ENCODE measurements at places on chromosomes 2 and 18.
A peak's percentile ranks its signal among the peaks of the same experiment; 100 is the strongest.

DNA sequence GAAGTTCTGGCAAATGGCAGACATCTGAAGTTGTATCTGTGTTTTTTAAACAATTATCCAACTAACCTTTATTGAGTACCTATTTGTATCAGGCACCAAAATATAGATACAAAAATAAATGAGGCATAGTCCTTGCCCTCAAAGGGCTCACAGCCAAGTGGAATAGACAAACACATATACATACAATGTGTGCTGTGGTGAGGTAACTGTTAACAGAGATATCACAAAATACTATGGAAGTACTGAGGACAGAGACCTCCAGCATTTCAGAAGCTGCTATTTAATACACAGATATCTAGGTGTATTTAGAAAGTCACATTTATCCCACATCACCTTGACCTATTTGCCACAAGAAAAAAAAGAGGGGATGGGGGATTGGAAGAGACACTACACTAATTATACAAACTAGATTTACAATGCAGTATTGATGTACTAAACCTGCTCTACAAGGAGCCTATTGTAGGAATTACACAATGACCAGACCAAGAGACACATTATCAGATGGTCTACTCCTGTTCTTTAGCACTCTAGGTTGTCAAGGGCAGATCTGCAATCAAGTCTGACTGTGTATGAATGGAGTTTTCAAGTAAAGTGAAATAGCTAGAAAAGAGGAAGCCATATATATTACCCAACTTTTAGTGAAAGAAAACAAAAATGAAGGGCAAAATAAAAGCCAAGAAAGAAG is 62.2 kb downstream of the SPIRE1 start:
- DNase-seq, result no peak

DNA sequence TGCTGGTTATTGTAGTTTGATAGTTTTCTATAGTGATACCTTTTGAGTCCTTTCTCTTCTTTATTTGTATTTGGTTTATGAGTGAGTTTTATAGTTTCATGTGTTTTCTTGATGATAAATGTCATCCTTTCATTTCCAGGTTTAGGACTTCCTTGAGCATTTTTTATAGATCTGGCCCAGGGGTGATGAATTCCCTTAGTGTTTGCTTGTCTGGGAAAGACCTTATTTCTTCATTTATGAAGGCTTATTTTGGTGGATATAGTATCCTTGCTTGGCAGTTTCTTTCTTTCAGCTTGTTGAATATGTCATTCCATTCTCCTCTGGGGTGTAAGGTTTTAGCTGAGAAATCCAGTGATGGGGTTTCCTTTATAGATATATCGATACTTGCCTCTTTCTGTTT is 53.9 kb downstream of the OTX1 start:
- no peak for DNase-seq

DNA sequence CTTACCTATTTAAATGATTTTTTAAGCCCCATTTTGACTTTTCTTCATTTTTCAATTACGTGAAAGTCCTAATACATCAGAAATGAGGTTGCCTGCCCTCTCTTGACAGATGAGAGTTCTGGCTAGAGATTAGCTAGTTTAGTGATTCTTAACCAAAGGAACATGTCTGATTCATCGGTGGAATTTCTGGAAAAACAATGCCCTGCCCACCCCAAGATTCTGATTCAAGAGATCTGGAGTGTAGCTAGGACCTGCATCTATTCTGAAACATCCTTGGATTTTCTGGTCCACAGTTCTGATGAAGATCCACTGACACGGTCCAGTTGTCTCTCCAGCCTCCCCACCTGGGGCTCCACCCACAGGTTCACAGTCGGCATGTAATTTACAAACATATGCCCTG is 111.2 kb downstream of the KLF7 start:
- DNase-seq, result no peak

DNA sequence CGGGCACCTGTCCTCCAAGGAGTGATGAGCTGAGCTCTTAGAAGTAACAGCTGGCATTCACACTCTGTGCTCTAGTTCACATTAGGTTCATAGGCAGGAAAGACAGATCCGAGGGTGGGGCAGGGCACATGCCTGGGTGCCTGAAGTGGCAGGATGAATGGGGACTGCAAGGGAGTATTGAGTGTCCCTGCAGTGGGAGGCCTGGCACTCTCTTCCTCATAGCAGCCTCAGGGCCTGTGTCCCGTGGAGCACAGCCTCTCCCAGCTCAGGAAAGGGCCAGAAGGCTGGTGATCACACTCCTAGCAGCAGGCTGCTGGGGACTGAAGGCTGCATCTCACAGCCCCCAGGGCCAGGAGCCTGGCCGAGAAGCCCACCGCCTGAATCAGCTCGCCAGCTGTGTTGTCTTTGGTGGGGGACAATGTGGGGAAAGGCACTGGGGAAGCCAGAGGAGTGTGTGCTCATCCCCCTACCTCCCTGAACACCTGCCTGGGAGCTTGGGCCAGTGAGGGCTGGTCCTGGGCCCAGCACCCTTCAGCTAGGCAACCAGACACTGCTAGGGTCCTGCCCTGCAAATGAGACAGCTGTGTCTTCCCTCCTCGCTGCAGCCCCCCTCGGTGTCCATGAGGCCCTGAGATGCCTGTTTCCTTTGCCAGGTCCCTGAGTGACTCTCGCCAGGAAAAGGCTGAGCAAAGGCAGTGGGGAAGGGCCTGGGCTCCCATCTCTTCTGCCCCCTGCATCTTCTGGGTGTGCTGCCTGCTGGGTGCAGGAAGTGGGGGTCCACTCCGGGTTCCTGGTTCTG is 48.2 kb upstream of the HS6ST1 start:
- peak; percentile 27 for DNase-seq

DNA sequence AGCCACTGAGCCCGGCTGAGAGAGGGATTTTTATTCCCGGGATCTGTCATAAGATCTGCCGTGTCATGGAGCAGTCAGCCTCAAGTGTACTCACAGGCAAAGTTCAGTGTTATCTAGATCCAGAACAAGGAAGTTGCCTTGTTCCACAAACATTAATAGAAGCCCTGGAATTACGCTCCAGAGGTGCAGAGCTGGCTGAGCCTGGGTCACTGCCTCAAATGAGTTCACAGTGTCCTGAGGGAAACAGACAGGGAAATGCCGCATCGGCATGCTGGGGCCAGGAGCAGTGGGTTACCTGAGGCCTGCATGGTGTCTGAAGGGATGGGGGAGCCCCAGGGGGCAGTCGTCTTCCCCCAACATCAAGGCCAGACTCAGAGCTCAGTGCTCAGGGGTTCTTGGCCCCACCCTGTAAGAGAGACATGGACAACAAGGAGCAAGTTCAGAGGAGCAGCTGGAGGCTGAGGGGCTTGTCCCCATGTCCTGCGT is 42.7 kb upstream of the ODC1 start:
- no peak for DNase-seq

DNA sequence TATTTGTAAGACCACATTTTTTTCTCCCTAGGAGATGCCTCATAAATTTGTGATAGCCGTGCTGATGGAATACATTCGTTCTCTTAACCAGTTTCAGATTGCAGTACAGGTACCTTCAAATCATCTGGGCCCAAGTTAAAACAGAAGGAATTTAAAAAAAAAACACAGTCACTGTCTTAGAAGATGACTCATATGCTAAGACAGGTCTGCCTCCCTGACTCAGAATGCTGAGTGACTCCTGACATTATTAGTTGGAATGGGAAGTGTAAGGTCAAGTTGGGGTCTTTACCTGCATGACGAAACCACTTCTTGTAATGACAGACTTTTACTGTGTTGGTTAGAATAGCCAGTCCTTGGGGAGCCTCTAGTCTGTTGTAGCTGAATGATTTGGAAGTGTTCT is 26.3 kb downstream of the RMC1 start:
- DNase-seq, result no peak

DNA sequence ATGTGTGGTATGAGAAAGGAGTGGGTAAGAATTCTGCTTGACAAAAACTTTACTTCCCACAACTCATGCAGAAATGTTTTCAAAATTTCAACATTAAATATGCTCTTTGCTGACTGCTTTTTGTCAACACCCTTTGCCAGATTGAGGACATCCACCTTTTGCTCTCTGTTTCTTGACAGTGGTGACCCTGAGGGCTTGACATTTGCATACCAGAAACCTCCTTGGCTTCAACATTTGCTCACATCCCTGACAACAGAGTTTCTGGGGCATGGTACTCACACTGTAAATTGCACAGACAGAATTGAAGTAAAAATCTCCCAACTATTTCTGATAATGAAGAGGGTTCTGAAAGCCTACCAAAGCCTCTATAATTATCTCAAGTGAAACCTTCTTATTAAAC is 95.7 kb downstream of the RND3 start:
- DNase-seq, result no peak

DNA sequence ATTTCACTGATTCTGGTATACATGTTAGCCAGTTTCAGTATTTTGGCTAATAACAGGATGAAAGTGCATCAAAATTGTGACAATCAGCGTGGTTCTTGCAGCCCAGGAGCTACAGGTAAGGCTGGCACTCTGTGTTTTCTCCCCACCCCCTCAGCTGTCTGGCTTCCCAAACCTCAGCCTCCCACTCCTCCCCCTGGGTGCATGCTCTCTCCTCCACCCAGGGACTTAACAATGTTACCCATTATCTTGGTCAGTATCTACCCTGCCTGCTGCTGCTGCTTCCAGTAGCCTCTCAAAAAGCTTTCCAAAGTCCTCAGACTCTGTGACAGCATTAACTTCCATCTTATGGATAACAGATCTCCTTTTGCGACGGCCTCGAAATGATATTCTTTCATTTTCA is 41.0 kb downstream of the TRABD2A start:
- DNase-seq, result no peak

- DNase-seq, result no peak
These were observed 52.7 kb downstream of the CCDC93 start for GRCh38 chr2:117961201-117961600.

DNA sequence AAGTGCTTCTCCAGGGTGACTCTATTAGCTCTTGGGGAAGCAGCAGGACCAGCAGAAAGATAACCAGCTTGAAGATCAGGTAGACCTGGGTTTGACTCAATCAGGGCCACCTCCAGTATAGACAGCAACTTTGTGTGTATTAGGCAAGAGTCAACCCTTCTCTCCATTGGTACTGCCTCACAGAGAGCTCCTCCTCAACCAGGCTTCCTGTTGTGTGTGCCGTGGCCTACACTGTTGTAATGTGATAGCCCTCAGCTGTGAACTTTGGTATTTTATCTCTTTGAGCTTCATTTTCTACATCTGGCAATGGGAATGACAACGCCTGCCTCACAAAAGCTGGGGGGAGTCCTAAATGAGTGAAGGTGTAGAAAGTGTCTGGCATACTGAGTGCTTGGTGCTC is 17.0 kb upstream of the MAP3K20 start:
- no peak for DNase-seq

- DNase-seq, result no peak
These were observed 22.7 kb upstream of the SPR start for GRCh38 chr2:72864500-72864899.

DNA sequence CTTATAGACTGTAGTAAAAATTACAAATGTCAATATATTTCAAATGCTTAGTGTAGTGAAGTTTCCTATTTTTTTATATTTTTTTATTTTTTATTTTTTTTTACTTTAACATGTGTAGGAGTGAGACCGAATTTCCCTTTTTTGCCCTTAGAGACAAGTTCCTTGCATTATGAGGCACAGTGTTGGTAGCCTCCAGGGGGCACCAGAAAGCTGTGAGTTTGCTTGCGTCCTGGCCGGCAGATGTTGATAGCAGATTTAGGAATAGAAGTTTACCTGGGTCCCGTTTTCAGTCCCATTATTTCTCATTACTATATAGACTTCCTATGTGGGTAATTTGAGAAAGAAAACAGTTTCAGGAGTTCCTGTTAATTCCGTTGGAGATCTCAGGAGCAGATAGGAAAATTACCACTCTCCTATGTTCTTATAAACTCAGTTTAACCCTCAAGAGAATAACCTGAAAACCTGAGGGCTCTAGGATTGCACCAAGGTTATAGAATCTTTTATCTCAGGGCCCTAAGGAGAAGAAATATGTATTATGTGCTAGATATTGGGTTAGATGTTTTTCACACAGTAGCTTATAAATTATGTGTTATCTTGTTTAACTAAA is 157.5 kb upstream of the SESTD1 start:
- DNase-seq, result peak; percentile 62

- DNase-seq, result no peak
These were observed 305.2 kb downstream of the CDH2 start for GRCh38 chr18:27871726-27872125.

DNA sequence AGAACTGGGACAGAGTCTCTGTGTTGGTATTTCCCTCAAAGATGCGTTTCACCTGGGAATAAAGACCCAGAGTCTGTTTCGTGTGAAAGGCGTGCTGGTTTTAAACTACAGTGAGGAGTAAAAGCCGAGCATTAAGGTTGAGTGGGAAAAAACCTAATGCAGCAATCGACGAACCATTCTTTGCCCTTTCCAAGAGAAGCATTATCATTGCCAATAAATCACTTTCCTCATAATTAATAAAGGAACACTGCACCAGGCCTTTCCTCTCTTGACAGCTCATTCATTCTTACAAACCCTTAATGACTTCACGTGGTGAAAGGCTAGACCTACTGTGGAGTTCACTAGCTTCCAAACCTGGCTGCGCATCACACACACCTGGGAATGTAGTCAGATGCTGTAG is 896 bp upstream of the SLC8A1 start:
- no peak for DNase-seq

DNA sequence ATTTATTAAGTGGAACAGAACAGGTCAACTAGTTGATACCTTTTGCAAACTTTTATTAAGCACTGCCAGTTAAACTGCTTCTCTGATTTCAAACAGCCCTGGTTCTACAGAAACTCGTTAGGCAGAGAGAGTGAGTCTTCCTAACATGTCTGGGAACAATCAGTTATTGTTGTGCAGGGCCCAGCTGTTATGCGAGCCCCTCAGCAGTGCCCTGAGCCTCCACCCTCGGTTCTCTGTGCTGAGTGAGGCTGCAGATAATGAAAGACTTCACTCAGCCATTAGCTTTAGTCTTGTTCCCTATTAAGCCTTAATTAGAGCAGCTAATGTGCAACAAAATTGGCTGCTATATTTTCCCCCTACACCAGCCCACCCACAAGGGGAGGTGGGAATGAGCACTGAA is 39.6 kb downstream of the KCTD18 start:
- DNase-seq, result no peak

Measured in left hindlimb (tissue), 1 donor.